Heart left ventricle (tissue), 16 donors: ENCODE measurements at places on chromosomes 5 and 9.

DNA sequence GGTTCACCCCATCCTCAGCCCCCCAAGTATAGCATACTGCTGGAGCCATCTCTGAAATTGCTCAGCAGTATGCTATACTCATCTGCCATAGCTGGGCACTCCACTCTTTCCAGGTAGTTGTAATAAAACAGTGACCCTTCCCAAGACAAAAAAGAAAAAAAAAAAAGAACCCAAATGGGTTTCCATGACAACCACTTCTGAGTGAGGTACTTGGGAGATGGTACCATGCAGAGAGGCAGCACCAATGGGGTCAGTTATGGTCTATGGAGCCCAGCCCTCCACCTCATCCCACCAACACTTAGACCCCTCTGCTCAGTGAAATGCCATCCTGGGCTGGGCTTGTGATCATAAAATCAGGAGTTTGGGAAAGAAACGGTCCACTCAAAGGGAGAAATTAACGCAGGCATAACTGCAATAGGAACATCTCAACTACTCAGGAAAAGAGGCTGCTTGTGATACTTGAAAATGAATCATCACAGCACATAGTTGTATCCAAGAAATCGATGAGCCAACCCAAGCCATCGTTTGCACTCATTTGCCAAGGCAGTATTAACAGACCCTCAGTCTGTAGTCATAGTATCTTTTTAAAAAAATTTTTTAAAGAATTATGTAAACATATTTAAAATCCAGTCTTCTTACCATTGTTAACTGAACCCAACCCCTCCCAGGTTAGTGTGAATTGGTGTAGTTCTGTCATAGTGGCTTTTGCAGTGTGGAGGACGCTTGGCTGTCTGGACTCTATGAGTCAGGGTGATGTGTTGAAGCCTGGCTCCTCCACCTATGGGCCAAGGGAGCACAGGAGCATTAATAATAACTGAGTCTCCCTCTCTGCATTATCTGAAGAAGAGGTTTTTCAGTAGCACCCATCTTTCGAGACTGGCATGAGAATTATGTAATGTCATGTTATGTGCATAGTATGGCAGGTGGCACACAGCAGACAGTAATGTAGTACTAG, 402.7 kb downstream of the SPOCK1 start:
- no peak for DNase-seq

- no peak for DNase-seq
These were observed 33.7 kb downstream of the NACC2 start for GRCh38 chr9:136061405-136061804.

DNA sequence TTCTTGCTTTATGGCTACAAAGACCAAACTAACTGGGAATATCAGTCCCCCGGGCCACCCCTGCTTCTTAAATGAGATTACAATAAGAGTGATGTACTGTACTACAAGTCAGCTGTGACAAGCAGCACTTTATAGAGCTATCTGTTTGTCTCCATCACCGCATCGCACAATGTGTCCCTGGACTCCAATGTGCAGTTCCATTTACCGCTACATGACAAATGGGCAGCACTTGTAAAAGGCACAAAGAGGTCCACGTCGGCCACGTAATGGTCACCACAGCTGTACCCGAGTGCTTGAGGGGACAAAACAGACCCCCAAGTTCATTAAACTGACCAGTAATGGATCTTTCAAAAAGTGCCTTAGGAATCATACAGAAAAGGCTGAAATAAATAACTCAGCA, 54.1 kb downstream of the PSMB7 start:
- DNase-seq, result no peak

- DNase-seq, result no peak
These were observed 58.0 kb upstream of the COL15A1 start for GRCh38 chr9:98885575-98886295.

DNA sequence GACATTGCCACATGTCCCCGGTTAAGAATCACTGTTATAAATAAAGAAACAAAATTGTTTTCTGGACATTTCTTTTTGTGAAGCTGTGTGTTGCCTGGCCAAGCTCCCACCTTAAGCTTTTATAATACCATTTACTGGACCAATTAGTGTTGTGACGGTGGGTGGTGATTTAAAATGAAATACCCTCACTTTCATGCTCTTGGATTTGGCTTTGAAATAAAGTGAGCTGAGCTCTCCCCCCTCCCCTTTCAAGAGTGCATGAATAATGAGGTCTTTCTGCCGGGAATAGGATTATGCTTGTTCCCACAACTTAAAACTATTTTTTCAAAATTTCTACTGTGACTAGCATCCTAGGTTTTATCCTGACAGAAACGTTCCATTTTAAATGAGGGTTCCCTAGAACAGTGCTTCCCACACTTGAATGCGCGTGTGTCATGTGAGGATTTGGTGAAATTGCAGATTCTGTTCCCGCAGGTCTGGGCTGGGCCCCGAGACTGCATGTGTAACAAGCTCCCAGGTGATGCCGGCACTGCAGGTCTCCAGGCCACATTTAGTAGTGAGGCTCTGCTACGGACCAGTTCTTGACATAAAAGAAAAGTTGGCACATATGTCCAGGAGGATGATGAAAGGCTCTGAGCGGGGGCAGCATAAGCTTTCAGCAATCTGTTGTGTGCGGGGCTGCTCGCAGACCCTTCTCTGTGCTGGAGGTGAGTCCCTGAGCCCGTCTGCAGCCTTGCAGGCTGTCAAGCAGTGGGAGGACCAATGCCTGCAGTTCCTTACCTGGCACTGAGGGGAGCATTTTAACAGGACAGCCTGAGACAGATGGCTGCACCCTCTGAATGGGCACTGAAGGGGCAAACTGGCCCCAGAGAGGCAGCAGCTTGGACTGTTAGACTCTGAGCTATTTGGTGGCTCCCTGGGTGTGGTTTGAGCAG, 24.4 kb downstream of the IQGAP2 start:
- DNase-seq, result no peak

DNA sequence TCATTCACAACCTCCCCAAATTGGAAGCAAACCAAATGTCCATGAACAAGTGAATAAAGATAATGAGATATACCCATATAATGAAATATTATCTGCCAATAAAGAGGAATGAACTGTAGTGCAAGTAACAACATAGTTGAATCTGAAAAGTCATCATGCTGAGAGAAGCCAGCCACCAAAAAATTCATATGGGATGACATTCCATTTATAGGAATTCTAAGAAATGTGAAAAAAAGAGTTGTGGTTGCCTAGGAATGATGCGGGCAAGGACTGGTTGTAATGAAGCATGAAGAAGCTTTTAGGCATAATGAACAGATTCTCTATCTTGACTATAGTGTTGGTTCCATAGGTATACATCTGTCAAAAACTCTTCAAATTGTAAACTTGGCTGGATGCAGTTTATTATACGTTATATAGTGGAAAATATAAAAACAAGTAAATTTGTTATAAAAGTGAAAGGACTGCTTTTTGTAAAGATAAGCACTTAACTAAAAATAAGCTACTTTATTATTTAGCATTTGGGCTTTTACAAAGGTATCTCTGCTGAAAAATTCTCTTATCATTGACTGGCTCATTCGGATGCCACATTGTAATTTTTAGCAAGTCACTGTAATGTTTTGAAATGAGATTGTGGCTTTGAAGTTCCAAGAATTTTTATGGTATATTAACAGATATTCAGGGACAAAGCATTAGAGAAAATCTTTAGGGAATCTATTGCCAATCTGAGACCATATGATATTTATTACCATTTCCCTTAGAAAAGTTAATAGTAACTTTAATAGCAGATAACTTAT, 21.2 kb upstream of the TTC23L start:
- DNase-seq, result no peak

- no peak for DNase-seq
These were observed 73.7 kb downstream of the INSL6 start for GRCh38 chr9:5111696-5112095.

DNA sequence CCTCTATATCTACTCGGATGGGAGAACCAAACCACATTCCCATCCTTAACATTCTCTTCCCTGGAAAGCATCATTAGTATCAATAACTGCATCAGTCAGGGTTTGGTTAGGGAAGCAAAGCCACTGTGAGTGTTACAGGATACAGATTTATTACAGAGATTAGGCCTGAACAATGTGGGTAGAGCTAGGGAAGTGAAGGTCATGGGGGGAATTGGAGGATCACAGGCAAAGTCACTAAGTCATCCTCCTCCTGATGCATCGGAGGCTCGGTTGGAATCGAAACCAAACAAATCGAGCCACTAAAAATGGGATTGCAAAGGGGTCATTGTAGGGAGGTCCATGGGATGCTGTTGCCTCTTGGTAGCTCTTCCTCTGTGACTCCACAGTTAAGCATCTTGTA, 61.8 kb upstream of the ZBTB43 start:
- no peak for DNase-seq

DNA sequence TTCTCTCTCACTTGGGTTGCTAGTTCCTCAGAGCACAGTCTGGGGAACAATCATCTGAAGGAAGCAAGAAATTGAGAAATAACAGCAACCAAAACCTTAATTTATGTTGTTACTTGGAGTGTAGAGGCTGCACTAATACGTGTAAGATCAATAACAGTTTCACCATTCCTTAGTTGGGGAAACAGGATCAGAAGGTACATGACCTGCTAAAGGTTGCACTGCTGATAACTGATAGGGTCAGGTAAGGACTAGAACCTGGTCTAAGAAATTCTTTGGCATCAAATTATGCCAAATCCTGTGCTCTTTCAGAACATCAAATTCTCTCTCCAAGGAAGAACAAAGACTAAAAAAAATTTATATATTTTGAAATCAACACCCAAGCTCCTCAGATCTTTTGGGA, 278.6 kb upstream of the C9orf72 start:
- DNase-seq, result no peak

GRCh38 chr9:135887021-135887507, 20.3 kb downstream of the CAMSAP1 start:
- DNase-seq, result peak; percentile 37

DNA sequence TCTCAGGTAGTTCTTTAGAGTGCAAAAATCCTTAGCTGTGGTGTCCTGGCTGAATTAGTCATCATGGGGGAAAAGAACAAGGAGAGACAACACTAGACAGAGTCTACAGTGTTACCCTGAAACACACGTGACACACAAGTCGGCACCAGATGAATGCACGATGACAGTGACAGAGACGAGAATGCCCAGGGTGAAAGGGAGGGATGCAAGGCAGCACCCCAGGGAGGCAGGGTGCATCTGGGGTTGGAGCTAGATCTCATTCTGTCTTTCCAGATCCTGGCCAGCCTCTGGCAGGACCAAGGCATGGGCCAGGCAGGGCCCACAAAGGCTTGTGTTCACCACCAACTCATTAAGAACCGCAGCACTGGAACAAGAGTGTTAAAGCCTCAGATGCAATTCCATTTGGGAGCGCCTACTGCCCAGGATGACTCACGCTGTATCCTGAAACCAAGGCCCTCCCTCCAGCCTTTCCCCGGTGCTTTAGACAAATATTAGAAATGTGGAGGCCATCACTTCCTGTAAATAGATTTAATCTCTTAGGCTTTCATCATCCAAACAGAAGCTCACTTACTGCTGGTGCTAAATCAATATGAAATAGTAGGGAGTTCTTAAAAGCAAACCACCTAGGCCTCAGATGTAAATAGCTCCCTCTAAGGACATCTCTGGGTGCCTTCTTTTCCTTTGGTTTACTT, 56.1 kb downstream of the IRX2 start:
- DNase-seq, result no peak

- peak; percentile 59 for DNase-seq
These were observed 1.0 kb upstream of the ACSL6 start for GRCh38 chr5:132012371-132013005.

- DNase-seq, result no peak
These were observed 26.3 kb upstream of the FBP1 start for GRCh38 chr9:94665613-94666012.

DNA sequence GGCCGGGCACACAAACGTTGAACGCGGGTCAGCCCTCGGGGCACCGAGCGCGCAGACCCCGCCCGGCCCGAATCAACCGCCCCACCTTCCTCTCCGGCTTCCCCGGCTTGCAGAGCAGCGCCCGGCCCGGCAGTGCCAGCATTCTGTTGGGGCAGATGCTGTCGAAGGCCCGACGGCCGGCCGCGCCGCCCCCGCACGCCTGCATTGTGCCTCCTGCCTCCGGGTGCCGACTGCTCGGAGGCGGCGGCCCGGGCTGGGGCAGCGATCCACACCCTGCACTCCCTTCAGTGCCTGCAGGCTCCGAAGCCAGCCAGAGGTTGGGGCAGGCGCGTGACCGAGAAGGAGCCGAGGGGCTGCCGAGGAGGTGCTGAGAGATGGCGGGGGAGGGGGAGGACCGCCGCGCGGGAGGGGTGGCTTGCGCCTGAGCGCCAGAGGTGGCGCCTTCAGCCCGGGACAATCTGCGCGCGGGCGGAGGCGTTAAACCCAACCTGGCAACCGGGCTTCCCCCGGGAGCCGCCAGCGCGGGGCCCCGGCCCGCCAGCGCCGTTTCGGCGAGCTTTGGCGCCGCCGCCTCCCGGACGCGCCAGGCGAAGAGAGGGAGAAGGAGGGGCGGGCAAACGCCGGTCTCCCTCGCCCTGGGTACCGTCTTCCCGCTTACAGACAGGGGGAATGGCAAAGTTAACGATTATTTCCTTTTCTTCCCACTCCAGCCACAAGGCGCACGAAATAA, at the start of gene MCIDAS:
TSS of gene MCIDAS (minus strand) at position 382 of the 730 bp plus-strand sequence. CDS start at position 205, 177 bp downstream.
- DNase-seq, result no peak

- DNase-seq, result no peak
These were observed 24.1 kb upstream of the DMAC1 start for GRCh38 chr9:7823651-7824050.

DNA sequence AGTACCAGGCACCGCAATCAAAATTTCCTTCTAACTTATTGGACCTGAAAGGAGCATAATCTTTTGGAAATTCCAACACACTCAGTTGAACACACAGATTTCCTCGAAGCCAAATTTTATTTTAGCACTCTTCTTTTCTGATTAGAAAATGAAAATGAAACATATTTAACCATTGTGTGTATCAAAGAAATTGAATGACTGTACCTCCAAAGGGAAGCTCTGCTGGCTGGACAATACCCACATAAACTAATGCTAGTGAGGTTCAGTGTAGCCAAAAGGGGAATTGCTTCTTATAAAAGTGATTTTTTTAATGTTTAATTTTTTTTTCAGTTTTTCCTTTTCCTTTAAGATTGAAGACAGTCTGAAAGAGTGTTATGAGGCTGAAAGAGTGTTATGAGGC, 239.6 kb upstream of the NREP start:
- DNase-seq, result no peak

DNA sequence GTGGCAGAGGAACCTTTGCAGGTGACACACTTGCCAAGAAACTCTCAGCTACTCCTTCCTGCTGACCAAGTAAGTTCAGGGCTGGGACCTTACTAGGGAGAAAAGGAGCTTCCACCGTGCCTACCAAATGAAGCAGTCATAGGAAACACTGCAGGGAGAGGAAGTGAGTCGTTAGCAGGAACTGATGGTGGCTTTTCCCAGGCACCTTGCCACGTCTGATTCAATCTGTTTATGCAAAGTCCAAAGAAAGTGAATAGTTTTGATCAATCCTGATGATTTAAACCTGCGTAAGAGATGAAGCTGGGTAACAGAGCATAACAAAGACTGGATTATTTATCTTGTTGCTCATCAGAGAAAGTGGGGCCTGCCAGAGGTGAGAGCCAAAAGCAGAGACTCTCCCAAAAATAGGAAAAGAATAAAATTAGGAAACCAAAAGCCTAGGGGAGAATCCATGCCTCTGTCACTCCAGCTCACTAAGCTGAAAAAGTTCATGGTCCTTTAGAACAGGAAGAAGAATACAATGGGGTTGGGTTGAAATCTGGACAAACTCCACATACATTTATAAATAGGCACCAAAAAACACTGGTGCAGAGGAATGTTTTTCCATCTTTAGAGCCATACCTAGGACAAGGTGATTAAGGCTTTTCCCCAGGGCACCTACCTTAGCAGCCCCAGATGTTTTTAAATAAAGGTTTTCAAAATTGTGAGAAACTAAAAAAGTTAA, 9.3 kb upstream of the PFDN1 start:
- no peak for DNase-seq
